ENCODE measurements at places on chromosomes 11 and 22.

GRCh38 chr11:10197091-10197490 lies 96.9 kb downstream of the SBF2 start:
- no peak for DNase-seq

DNA sequence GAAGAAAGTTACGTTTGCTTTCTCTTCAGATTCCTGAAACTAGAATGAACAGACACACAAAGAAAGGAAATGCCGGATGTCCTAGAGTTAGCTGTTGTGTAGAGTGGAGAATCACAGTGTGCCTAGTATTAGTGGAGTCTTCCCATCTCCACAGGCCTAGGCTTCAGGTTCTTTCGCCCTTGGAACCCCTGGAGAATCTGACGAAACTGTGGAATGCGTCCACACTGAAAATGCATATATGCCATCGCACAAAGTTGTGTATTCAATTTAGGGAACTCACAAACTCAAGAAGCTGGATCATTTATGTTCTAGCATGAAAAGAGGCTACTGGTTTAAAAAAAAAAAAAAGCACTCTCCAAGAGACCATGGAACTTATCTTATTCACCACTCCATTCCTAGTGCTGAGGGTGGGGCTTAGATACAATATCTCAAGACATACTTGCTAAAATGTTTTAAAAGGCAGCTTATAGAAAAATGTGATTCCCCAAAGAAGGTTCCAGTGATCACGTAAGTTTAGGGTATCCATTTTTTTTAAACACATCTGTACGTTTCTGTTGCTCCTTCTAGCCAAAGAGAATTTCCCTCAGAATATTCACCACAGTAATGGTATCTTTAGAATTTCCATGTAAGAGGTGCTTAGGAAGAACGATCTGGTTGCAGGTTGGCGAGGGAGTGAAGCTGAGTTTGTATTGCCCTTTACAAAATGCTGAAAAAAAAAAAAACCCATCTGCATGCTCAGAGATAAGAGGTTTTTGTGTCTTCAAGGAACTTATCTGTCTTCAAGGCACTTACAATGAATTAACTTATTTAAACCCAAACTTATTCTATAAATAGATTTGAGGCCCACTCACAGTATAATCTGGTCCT lies 20.0 kb downstream of the MAML2 start:
- DNase-seq = no peak

DNA sequence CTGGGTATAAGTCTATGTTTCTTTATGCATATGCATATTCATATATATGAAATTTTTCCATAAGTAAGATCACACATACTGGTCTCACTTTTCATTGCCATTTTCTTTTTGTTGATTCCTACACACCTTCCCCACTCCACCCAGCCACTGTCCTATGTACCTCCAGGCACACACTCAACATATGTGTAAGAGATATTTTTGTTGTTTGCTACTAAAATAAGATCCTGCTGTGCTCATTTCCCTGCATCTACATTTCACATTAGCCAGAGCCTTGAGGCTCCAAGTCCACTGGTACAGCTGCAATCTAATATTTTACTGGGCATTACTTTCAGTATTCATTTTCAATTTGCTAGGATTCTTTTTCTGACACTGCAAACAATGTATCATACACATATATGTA lies 8.1 kb upstream of the KRTAP5-10 start:
- DNase-seq = no peak

DNA sequence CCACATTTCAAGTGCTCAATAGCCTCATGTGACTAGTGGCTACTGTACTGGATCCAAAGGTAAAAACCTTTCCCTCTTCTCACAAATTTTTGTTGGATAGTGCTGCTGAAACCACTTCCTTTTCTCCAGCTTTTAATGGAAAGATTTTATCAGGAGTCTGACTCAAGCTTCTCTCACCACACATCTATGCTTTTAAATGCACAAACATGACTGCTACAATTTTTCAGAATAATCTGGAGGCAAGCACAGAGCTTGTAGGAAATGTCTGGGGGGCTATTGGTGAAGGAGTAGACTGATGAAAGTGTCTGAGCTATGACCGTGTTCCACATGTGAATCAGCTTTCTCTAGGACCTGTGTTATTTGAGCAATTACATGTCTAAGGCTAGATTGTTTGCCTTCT lies 101.1 kb upstream of the FAT3 start:
- no peak for DNase-seq

GRCh38 chr11:108242422-108242821 lies 19.6 kb downstream of the ATM start:
- no peak for DNase-seq

DNA sequence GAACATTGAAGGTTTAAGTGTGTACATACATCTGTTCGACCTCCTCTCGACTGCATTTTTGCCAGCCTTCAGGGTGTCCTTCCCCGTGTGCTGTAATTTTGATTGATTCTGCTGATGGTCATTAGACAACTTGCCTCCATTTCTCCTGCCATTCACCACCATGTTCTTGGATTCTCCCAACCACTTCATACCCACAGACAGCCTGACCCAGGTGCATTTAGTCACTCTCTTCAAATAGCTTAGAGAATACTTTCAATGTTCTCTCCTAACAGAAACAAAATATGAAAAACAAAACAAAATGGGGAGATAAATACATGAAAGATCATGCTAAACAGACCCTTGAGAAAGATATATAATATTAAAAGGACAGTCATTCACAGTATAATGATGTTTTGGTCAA lies 23.2 kb downstream of the KMT5B start:
- no peak for DNase-seq

GRCh38 chr11:95939091-95939490 lies 15.2 kb upstream of the MTMR2 start:
- no peak for DNase-seq

Data from T-helper 22 cell (primary cell).